ENCODE measurements at places on chromosomes 2 and 18. TPM values are rescaled to one million over a fixed set of nuclear protein-coding genes. Genes with fewer than 3 reads are reported as not detected.

GRCh38 chr2:109707281-109708147 is 86.6 kb upstream of the RGPD5 start:
- DNase-seq, result no peak

DNA sequence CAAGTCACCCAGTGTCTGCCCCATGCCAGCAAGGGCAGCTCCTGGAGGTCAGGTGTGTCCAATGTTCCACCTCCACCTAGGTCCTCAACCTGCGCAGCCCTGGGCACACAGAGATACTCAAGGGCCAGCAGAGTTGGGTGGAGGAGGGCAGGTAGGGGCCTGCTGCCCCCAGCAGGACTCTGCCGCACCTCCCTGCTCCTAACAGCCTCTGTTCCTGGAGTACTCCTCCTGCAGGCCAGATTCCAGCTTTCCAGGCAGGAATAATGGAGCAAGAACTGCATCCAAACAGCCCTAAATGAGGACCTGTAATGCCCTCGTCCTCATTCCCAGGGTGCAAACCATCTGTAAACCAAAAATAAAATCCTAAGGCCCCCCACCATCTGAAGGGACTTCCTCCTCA is 44.4 kb upstream of the ACAA2 start:
- DNase-seq, result no peak

DNA sequence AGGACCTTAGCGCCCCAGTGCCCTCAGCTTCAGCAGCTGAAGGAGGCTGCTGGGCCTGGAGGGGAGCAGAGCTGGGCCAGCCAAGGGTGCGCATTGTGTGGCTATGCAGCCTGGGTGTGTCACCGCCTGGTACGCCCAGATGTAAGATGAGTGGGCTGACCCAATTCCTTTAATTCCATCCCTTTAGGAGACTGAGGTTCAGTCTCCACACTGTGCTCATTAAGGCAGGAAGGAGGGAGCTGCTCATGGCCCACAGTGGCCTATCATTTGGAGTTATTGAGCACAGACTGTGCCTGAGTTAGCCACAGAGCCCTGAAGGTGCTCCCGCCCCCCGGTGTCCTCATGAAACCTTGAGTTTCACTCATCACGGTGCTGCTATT is 194.1 kb upstream of the GLI2 start:
- no peak for DNase-seq

DNA sequence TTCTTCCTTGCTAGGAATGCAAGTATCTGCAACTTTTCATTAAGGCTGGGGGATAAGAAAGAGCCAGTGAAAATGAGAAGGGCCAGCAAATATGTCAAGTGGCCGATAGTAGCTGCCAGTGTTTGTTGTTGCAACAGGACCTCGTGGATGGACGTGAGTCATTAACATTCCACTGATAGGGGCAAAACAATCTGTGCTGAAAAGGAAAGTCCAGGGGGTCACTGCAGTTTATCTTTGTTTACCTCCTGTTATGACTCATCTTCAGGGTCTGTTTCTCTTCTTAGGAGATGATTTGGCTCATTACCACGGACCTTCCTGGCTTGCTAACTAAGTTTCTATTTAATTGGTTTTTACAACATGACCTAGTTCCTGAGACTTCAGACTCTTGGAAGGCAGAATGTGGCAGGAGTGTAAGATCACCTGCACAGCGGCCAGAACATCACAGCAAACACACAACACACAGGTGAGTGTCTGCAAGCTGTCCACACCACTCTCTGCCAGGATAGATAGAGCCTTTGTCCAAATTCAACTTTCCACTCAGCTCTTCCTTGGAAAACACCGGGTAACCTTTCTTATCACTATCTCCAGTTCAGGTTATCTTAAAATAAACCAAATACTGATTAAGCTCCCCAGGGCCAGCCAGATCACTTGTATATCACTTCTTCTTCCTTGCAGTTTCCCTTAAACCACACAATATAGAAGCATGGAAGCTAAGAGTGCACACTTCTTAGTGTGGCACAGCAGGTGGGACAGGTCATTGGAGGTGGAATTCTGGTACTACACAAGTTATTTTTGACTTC is 157.5 kb upstream of the LMAN1 start:
- DNase-seq, result peak; percentile 52

- no peak for DNase-seq
These were observed 708 bp upstream of the RPIA start for GRCh38 chr2:88690591-88691338.

- DNase-seq, result no peak
These were observed 133.3 kb upstream of the UNC80 start for GRCh38 chr2:209638346-209638745.

DNA sequence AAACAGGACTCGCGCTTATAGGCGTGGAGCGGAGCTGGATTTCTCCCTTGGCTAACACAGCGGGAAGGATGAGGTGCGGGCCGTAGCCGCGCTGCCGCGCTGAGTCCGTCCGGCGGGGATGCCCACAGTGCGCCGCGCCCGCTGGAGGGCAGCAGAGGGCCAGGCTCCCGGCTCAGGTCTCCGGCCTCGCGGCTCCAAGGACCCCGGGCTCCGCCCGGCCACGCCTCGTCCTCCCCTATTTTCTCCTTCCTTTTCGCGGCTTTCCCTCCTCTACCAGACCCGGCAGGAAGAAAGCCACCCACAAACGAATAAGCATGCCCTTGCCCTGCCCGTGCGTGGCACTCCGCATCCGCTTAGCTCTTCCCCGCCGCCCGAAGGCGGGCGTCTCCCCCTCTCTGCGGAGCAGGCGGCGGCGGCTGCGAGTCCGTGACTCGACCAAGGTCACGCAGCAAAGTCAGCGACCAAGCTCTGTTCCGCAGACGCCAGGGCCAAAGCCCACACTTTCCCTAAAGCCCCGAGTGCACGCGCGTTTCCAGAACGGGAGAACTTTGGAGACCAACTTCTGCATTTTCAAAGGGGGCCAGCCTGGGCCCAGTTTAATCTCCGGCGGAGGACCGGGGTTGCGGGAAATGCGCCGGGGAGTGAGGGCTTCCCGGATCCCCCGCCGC is 48.5 kb downstream of the KCNIP3 start:
- DNase-seq, result no peak

DNA sequence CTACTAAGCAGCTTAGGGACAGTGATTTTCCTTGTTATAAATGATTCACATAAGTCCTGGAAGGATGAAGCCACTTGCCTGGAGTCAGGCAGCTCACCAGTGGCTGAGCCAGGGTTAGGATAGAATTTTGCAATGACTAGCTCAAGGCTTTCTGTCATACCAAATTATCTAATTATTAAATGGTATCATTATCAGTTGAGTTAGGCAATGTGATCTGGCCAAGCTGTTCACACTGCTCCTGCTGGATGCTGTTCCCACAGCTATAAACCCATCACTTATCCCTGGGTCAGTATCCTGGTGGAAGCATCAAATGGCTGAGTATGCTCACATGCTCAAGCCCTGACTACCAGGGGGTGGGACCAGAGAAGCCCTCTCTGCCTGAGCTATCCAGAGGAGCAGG is 235.2 kb downstream of the MTX2 start:
- no peak for DNase-seq

DNA sequence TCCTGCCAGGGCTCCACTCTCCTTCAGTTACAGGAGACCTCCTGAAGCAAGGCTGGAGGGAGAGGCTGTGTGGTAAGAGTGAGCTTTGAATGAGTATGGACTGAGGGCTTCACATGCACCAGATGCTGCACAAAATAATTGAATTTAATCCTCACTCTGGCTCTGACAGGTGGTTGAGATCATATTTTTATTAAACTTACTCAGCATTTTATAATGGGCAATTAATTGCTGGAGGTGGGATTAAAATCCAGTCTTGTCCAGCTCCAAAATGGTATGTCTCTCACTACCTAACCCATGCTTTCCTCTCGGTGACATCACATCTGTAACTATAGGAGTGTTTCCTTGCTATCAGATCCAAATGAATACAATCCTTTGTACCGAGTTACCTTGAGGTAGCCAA is 66.2 kb upstream of the AQP4 start:
- no peak for DNase-seq

DNA sequence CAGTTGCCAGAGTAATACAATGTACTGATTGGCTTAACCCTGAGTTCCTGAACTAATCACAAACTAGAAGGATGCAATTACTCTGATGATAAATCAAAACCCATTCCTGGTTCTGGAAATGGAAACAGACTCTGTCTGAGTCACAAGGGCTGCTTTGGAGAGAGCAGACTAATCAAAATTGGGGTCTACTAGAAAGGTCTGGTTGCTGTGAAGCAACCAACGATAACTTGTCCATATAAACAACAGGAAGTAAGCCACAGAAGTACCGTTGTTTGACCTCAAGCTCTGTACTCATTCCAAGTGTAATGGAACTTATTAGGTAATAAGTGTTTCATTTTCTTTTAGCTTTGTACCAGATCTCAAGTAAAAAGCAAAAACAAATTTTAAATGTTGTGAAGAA is 49.7 kb downstream of the RASGRP3 start:
- no peak for DNase-seq

GRCh38 chr18:56935434-56936040 is 211.3 kb upstream of the BOD1L2 start:
- no peak for DNase-seq

- no peak for DNase-seq
These were observed 144.3 kb downstream of the INHBB start for GRCh38 chr2:120490091-120490798.

DNA sequence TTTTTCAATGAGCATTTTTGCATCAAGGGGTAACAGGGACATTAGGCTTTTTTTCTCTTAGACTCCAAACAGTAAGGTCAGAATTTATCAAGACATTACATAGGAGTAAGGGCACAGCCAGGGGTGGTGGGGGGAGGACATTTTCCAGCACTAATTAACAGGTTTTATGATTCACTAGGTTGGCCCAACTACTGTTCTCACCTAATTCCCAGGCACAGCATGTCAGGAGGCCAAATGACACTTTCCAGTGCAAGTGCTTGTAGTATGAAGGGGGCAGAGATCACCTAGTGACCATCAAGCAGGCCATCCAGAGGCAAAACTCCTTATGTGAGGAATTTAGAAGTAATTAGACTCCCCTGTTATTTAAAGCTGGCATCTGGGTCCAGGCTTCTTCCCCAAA is 3.9 kb upstream of the MBD2 start:
- DNase-seq, result no peak

The RESP18 gene
- not detected for total RNA-seq

The ACAA2 gene
- 40.2 TPM for total RNA-seq

The CDK15 gene
- total RNA-seq, result 1.6 TPM
